ENCODE measurements at places on chromosomes 2 and 18.

GRCh38 chr2:49335546-49335945, 181.2 kb upstream of the FSHR start:
- DNase-seq: no peak

- no peak for DNase-seq
Measured at GRCh38 chr2:186946896-186947467, 98.0 kb upstream of the ZSWIM2 start.

GRCh38 chr2:25821225-25822056, 56.8 kb downstream of the ASXL2 start:
- no peak for DNase-seq

GRCh38 chr2:187851955-187852561, 297.8 kb upstream of the TFPI start:
- no peak for DNase-seq

DNA sequence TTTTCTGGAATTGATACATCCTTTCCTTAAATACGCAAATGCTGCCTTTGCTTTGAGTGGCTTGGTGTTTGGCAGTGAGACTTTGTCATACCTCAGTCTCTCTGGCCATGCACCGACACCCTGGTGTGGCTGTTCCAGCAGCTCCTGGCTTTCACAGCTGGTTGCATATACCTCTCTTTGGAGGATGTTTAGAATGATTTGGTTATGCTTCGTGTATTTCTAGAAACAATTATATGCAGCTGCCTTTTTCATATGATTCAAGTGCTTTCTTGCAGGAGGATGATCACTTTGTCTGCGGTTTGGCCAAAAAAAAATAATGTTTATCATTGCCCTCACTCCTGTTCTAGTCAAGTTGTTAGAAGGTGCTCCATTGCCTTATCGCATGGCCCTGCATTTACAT, 95.0 kb upstream of the EML6 start:
- no peak for DNase-seq

DNA sequence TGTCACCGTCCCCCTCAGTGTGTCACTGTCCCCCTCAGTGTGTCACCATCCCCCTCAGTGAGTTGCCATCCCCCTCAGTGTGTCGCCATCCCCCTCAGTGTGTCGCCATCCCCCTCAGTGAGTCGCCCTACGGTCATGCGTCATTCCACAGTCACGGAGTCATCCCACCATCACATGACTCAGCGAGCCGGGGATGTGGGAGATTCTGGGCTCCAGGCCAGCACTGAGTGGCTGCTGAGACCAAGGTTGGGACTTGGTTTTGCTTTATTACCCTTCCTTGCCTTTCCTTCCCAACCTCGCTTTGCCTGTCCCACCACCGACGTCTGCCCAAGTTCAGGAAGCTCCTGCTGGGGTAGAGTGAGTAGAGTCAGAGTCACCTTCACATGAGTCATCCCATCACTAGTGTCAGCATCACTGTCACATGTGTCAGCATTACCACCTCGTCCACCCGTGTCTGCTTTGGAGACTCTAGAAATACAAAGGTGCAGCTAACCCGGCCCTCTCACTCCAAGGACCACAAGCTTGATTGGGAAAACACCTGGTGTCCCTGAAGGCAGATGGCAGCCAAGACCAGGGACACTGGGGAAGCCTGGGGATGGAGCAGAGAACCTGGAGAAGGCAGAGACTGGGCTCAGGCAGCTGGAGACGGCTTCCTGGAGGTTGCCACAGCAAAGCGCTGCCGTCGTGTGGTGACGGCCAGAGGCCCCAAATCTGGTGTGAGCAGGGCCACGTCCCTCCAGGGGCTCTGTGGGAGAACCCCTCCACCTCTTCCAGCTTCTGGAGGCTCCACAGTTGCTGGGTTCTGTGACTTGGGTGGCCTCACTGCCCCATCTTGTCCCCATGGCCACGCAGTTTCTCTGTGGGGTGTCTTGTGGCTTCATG, 485.2 kb upstream of the SALL3 start:
- DNase-seq: no peak

- no peak for DNase-seq
Measured at GRCh38 chr18:78664048-78664447, 315.6 kb upstream of the SALL3 start.

GRCh38 chr2:109685453-109685852, 71.3 kb downstream of the SOWAHC start:
- DNase-seq: no peak

GRCh38 chr2:149221898-149222297, 108.5 kb upstream of the LYPD6 start:
- no peak for DNase-seq

GRCh38 chr18:24212939-24213338, 74.1 kb downstream of the CABYR start:
- peak; percentile 87 for DNase-seq

- no peak for DNase-seq
Measured at GRCh38 chr2:99537910-99538485, 48.2 kb upstream of the REV1 start.

GRCh38 chr2:12970861-12971260, 254.1 kb downstream of the TRIB2 start:
- peak; percentile 79 for DNase-seq

DNA sequence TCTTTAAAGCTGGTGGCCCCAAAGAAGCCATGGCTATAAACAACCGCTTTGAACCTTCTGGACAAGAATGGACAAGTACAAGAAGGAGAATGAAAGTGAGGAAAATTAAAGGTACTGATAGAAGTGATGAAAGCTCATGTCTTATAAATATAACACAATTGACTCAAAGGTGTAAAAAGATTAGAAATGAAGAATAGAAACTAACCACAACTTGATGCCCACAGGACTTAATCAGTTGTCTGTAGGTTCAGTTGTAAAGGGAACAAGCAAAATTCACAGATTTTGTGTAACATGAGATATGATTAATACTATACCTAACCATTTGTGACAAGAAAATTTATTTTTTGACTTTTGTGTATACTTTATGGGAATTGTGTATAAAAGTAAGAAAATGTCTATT, 135.7 kb downstream of the NUP35 start:
- no peak for DNase-seq

DNA sequence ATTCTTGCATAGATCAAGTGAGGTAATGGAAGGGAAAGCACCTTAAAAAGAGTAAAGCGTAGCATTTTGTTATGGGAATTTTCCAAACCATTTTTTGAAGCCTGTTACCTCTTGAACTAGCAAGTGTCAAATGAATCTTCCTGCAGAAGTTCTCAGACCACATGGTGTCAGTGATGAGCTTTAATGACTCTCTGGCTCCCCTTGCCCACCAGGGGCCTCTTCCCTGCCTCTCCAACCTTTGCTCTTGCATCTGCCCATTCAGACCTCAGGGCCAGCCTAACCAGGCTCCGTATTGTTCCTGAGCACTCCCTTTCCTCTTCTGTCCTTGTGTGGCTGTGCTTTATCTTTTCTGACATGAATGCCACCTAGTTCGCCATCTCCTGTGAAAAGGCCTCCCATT, 155.9 kb downstream of the DIS3L2 start:
- no peak for DNase-seq

GRCh38 chr18:48753691-48754090, 197.1 kb downstream of the SMAD7 start:
- no peak for DNase-seq

- DNase-seq: no peak
Measured at GRCh38 chr2:109421101-109421500, 192.7 kb downstream of the SEPTIN10 start.

- no peak for DNase-seq
Measured at GRCh38 chr2:195488567-195488966, 168.5 kb upstream of the SLC39A10 start.

GRCh38 chr18:63131106-63131958, 188.2 kb downstream of the BCL2 start:
- DNase-seq: peak; percentile 27

DNA sequence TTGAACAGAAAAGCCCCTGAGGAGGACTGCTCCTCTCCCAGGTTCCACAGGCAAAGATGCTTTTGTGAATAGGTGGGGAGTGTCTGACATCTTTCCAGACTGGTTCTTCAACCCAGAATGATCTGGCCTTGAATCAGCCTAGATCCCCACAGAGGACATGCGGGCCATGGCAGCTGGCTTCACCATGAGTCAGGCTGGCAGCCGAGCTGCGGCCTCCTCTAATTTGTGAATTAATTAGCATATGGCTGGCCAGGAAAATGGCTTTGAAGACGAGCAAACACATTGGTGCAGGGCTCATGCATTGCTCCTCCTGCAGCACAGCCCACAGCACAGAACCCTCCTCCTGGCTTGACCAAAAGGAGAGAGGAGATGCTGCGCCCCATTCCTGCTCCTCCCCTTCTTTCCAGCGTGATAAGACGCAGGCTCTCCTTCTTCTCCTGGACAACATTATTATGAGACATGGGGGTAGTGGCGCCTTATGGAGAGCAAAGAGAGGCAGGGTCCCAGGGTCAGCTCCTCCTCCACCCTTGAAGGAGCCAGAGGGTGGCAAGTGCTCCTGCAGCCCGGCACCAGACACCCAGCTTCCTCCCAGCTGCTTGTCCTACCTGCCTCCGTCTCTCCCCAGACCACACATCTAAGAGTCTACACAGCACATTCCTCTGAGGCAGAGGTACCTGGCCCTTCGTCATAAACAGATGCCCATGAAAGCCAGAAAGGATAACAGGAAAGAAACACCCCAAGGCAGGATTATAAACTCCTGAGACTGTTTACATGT, 66.7 kb downstream of the EDAR start:
- peak; percentile 71 for DNase-seq

- DNase-seq: no peak
Measured at GRCh38 chr2:100424277-100424875, 6.9 kb upstream of the CHST10 start.

DNA sequence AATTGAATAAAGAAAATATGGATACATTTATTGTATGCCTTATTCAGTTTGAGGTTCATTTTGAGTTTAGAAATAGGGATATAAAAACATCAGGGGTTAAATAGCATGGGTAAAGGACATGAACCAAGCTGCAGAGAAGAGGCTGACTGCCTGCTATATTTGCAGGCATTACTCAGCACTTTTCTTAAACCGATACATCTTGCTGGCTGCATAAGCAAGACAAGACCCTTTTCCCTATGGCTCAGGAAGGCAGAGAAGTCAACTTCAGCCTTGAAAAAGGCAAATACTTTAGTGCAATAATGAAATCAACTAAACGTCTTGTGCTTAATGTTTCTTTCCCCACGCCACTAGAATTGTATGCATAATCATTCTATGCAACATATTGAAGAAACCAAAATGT, 36.4 kb downstream of the SCN1A start:
- no peak for DNase-seq

GRCh38 chr2:44616667-44617155, 255.0 kb downstream of the CAMKMT start:
- no peak for DNase-seq

Data from RWPE1 (cell line).